NCI-H526 treated with DMSO at 0.1 percent for 48 hours (cell line): ENCODE measurements at places on chromosomes 2 and 18.

- no peak for DNase-seq
These were observed 20.8 kb upstream of the REG3G start for GRCh38 chr2:79004680-79005079.

DNA sequence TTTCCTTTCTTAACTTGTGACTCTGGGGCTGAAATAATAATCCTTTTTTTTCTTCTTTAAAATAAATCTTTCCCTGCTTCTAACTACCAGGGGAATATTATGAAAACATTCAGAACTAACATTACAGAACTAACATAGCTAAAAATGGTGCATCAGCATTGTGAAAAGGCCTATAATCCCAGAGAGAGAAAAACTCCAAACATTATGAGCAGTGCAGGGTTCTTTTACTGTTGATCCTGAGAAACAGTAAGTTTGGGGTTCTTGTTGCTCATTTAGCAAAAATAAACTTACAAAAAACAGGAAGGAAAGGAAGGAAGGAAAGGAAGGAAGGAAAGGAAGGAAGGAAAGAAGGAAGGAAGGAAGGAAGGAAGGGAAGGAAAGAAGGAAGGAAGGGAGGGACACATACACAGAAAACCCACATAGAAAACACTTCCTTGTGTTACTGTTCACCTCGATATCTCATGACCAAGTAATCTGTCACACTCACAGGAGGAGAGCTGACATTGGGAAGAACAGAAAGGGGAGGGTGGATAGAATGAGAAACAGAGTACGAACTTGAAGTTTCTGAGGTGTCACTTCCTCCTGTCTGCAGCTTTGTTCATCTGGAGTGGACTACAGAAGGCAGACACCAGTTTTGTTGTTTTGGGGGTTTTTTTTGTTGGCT lies 18.4 kb upstream of the PIK3C3 start:
- DNase-seq, result no peak

- no peak for DNase-seq
These were observed 281.6 kb upstream of the ZNF521 start for GRCh38 chr18:25633563-25633962.

DNA sequence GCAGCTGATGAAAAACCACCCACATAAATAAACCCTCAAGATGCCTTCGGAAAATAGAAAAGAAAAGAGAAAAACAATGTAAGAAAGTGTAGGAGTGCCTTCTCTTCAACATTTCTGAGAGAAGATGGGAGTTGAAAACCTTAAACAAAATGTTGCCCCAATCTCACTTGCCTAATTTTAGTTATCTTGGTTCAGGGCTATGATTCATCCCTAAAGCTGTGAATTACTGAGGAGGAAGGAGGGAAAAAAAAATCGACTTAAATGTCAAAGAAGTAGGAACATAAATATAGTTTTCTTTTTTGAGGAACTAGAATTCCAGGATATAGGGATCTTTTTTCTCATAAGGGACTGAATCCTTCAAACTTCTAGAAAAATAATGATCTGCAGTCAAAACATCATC lies 360.3 kb downstream of the TGIF1 start:
- no peak for DNase-seq
